ENCODE measurements at places on chromosomes 4 and X. TPM values are rescaled to one million over a fixed set of nuclear protein-coding genes. Genes with fewer than 3 reads are reported as not detected.

Gene TRAM1L1
- 3.3 TPM for total RNA-seq

Gene SLC16A2
- 14.3 TPM for total RNA-seq

Gene DRD5
- not detected for total RNA-seq

Gene CT45A1
- total RNA-seq, result not detected

Gene SERTM2
- total RNA-seq, result 0.05 TPM

Gene RIPPLY1
- total RNA-seq, result not detected

Gene GASK1B
- 160 TPM for total RNA-seq

Gene ZBTB49
- total RNA-seq, result 4.9 TPM

Gene MAOB
- not detected for total RNA-seq

Gene RLIM
- 67.4 TPM for total RNA-seq

Gene RTL5
- 4.4 TPM for total RNA-seq

Gene KIT
- 1.5 TPM for total RNA-seq

Gene PLAC1
- total RNA-seq, result 1.2 TPM

Gene HGFAC
- 0.05 TPM for total RNA-seq

Gene ODAM
- total RNA-seq, result 0.42 TPM

Gene MID1
- total RNA-seq, result 28.3 TPM

Gene SPARCL1
- not detected for total RNA-seq

Gene TMEM128
- 18.4 TPM for total RNA-seq

Gene CC2D2A
- total RNA-seq, result 19.7 TPM

Gene ASB12
- total RNA-seq, result not detected

Gene TRIM60
- not detected for total RNA-seq

All from smooth muscle cell of the umbilical artery (primary cell).